NCI-H446 (cell line): ENCODE measurements at places on chromosomes 12 and 14.

GRCh38 chr14:89531661-89532335 lies 114.8 kb upstream of the FOXN3 start:
- DNase-seq, result no peak

DNA sequence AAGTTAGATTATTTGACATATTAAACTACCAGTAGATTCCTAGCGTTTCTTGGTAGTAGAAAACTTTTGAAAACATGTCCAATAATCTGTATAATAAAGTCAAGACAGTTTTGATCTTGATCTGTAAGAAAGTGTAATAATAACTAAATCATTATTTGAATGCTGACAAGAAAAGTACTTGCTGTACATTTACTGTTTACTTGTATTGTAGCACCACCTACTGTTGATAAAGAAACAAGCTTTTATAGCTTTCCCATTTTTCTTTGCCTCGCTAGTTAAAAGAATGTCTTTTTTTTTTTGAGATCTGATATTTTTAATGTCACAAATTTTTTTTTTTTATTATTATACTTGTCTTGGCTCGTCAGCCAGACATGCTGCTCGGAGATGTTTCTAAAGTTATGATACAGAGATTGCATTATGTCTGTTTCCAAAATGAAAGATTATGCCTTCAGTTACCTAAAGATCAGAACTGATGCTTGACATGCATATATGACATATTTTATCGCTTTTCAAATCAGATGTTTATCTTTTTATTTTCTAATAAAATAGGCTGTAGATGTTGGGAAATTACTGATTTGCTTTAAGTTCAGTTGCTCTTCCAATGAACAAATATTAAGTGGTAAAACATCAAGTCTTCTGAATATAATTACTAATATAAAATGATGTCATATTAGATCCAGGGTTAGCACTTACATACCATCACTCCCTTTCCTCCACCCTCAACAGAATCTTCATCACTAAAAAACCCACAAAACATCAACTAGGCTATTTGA lies 140.5 kb downstream of the AKAP6 start:
- peak; percentile 66 for DNase-seq

- DNase-seq, result no peak
These were observed 182.1 kb downstream of the CAPZA3 start for GRCh38 chr12:18919871-18920511.

GRCh38 chr12:99870085-99870484 lies 114.7 kb downstream of the ANKS1B start:
- DNase-seq, result no peak

DNA sequence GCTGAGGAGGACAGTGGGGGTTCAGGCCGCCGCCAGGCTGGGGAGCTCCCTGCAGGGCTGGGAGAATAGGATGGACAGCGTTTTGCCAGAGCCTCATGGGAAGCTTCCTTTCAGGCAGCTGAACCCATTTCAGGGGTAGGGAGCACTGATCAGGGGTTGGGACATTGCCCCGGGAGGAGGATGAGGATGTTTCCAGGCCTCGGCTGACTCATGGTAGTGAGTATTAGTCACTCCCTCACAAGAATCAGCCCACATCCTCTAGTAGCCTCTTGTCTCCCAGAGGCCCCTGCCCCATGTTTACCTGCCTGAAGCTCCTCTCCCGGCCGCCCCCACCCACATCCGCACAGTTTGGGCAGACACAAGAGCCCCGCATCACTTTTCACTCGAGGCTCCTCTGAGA lies 89.8 kb downstream of the ZFP36L1 start:
- DNase-seq, result no peak

- DNase-seq, result no peak
These were observed 76.1 kb downstream of the SAMD4A start for GRCh38 chr14:54642801-54643695.

DNA sequence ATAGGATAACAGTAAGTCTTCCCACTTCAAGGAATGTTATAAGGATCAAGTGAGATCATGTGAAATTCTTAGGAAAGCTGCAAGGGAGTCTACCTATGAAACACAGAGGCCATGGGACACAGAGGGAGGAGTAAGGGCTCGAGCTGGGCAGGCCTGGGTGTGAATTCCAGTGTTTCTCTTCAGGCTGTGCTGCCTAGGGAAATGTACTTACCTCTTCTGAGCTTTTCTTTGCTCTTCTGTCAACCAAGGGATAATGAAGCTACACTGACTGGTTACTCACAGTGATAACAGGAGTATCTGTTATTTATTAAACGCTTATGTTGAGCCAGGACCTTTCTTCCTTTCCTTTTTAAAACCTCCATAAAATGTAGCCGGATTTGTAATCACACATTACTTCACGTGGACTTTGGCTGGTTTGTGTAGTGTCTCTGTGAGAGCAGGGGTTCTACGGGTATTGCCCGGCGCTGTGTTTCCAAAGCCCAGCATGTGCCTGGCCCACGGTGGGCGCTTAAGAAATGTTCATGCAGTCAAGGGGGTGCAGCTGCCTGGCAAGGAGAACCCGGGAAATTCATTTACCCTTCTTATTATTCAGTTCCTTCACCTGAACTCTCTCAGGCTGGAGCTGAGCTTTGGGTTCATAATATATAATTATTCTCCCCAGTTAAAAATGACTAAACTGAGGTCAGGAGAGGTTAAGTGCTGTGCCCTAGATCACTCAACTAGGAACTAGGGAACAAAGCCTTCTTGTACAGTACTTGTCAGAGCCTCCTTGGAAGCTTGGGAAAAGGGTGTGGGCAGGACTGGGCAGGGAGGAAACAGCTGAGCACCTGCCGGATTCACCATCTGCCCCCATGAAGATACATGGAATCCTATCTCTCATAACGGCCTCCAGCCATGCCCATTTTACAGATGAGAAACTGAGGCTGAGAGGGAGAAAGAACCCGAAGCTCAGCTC lies 214.2 kb downstream of the CACNA1C start:
- no peak for DNase-seq

DNA sequence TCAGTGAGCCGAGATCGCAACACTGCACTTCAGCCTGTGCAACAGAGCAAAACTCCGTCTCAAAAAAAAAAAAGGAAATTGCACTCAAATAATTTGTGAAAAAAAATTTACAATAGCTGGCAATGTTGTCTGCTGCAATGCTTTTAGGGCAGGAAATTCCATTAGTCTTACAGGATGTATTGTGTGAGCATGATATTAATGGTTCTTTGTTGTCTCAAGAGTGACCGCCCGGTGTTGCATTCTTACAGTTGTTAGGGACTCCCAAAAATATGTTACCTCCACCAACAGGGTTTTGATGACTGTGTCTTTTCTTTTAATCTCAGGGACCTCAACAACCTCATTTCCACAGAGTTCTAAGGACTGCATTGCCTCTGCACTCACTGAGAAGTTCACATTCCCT lies 44.8 kb downstream of the PZP start:
- DNase-seq, result no peak

- DNase-seq, result no peak
These were observed 23.7 kb downstream of the DEPDC4 start for GRCh38 chr12:100243137-100243536.

DNA sequence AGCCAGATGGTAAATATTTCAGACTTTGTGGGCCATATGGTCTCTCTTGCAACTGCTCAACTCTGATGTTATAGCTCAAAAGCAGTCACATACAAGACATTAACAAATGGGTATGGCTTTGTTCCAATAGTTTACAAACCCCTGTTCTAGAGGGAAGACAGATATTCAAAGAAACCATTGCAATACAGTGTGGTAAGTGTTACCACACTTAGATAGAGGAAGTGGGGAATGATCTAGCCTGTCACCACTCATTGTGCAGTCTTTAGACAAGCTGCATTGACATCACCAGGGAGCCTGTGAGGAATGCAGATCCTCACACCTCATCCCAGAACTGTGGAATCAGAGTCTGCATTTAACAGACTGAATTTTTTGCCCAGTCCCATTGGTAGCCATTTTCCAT lies 80.0 kb upstream of the RGS6 start:
- peak; percentile 61 for DNase-seq

- no peak for DNase-seq
These were observed 274.9 kb downstream of the PAWR start for GRCh38 chr12:79415746-79416435.
